ENCODE measurements at places on chromosomes 13 and 19.

- no peak for DNase-seq
Measured at GRCh38 chr13:92259523-92259922, 861.1 kb downstream of the GPC5 start.

- no peak for DNase-seq
Measured at GRCh38 chr19:6271251-6271650, 8.5 kb downstream of the MLLT1 start.

DNA sequence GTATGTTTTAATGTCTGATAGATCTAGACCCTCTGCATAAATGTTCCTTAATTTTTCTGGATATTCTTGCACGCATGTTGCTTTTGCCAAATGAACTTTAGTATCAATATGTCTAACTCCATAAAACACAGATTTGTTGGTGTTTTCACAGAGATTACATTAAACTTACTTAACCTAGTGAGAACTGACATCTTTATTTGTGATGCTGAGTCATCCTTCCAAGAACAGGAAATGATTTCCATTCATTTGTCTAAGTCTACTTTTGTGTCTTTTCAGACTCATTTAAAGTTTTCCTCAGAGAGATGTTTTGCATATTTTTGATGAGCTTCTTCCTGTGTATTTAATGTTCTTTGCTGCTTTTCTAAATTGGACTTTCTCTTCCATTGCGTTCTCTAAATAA, 184.0 kb downstream of the SLC7A1 start:
- no peak for DNase-seq

DNA sequence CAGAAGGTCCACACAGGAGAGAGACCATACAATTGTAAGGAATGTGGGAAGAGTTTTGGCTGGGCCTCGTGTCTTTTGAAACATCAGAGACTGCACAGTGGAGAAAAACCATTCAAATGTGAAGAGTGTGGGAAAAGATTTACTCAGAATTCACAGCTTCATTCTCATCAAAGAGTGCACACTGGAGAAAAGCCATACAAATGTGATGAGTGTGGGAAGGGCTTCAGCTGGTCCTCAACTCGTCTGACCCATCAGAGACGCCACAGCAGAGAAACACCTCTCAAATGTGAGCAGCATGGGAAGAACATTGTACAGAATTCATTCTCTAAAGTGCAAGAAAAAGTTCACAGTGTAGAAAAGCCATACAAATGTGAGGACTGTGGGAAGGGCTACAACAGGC, 5.4 kb upstream of the ZNF225 start:
- DNase-seq = no peak

GRCh38 chr19:3679581-3679980, 20.7 kb downstream of the PIP5K1C start:
- DNase-seq = no peak
